ENCODE measurements at places on chromosomes 4 and X. TPM values are rescaled to one million over a fixed set of nuclear protein-coding genes. Genes with fewer than 3 reads are reported as not detected.
A peak's percentile ranks its signal among the peaks of the same experiment; 100 is the strongest.

DNA sequence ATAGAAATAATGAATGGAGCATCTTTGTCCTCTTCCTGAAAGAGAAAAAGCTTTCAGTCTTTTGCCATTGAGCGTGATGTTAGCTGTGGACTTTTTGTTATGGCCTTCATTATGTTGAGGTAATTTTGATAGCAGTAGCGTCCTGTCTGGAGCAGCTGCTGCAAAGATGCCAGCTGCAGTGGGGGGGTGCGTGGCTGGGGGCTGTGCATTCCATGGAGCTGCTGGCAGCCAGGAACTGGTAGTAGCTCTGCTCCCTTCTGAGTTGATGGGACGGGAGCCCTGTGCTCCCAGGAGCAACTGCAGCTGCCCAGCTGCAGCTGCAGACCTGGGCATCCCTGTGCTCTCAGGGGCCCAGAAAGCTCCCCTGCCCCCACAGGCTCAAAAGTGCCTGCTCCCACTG lies 50.4 kb downstream of the CCDC160 start:
- no peak for DNase-seq

- peak; percentile 6 for DNase-seq
These were observed 6.3 kb upstream of the HSPA4L start for GRCh38 chr4:127775843-127776242.

Gene TEX13B
- not detected for polyA plus RNA-seq

- no peak for DNase-seq
These were observed 555 bp upstream of the SPP1 start for GRCh38 chr4:87974856-87975462.

Gene GATB
- 18.8 TPM for polyA plus RNA-seq

DNA sequence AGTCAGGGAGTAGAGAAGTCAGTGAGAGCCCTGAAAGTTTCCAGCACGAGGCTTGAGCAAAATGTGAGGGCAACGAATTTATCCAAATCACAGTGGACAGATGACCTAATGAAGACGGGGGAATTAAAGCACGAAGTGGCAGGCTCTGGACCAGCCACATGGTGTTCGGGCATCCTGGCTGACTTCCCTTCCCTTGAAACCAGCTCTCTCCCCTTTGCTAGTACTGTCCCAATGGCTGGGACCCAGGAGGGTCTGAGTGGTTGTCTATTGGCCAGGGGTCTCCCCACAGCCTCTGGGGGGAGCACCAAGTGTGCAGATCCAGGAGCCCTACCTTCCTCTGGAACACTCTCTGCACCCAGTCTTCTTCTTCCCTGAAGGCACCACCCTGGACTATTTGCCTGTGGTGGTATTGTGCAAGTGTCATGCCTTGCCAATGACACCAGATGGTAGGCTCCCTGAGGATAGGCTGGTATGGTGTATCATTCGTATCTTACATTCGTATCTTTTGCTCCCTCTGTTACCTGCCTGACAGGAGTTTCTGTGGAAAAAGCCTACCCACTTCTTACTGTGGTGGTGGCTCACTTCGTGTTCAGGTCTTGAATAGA lies 2.1 kb downstream of the APLN start:
- no peak for DNase-seq

DNA sequence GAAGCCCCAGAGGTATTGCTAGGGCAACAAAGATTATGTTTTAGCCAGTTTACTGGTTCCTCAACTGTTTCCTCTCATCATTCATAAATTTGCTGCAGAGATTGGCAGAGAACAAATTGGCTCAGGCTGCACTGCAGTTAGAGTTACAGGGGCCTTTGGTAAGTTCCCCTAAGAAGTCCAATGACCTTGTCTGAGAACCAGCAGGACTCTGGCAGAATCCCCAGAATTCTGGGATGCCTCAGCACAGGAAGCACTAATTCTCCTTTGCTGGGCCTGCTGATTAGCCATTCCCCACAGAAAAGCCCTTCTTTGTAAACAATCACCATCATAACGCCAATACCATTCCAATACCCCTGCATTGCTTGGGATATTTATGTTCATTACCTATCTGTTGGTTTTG lies 151.3 kb downstream of the USP46 start:
- DNase-seq: no peak

- DNase-seq: no peak
These were observed 214.5 kb downstream of the NAF1 start for GRCh38 chr4:162952232-162952631.

DNA sequence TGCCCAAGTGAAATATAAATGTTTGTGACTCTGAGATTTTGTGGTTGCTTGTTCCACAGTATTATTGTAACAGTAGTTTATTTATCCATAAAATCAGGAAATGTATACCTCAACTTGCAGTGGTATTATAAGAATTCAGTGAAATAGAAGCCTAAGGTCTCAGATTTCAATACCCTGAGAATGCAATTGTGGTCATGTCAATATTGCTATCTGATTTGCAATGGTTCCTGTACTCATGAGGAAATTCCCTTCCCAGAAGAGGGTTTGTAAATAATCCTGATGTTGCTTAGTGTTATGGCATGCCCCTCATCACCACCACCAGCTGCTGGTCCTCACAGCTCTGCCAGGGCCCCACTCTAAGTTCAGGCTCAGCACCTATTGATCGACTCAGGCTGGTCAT lies 67.8 kb downstream of the SLC34A2 start:
- no peak for DNase-seq

DNA sequence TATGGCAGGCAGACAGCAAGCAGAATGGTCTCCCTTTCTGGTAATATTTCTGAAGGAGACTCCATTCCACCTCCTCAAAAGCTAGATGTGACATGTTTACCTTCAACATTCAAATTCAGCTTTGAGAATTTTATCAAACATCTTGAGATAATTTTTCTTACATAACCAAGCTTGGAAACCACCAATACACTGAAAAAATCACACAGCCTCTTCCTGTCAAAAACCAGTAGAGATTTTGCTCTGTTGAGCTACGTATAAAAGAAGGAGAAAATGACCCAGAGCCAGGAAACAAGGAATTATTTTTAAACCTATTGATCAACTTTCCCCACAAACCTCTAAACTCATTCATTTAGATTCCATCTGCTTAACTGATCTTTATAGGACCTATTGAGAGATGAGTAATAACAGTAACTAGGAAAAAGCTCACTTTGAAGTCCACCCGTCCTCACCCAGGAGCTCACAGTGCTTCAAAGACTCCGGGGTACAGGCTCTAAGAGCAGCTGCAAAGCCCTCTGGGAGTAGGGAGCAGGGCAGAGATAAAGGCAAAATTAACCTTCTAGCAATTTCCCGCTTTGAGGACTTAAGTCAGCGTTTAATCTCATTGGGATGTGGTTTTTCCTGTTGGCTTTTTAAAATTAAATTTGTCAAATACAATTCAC lies 318.2 kb upstream of the RASGEF1B start:
- no peak for DNase-seq

- DNase-seq: no peak
These were observed 103.5 kb downstream of the FIP1L1 start for GRCh38 chr4:53480909-53481308.

DNA sequence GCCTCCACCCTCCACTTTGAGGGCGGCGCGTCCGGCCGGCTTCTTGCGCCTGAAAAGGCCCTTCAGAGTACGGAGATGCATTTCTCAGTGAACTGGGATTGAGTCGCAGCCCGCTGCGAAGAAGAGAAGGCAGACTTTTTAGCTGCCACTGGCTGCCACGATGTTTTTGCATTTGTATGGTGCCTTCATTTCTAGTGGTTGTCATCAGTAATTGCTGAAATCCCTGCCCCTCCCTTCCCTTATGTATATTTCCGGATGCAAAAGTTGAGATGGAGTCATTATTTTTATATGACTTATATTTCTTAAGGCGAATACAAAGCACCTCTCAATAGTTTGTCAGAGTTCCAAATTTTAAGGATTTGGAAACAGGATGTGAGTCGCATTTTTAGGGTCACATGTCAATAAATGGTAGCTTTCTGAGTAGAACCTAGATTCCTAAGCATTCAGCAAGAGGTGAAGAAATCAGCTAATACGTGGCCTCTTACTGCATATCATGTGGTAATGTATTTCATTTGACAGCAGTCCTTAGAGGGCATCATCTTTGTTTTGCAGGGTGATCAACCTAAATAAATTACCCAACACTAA lies 658 bp downstream of the ATP6AP2 start:
- no peak for DNase-seq

GRCh38 chrX:115689931-115690330 lies 129.0 kb downstream of the PLS3 start:
- DNase-seq: no peak
